ENCODE measurements at places on chromosomes 3 and 15.
A peak's percentile ranks its signal among the peaks of the same experiment; 100 is the strongest.

DNA sequence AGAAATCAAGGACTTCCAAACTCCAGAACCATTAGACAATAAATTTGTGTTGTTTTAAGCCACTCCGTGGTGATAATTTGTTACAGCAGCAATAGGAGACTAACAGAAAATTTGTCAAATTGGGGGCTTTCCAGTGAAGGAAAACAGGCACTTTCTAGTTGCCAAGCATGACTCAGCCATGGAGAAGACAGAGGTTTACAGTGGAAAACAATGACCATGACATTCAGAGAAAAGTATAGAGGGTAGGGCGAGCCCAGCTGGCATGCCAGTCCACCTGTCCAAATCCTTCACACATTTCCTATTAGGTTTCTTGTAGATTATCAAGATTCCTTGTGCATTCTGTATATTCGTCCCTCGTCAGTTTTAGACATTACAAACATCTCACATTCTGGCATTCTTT lies 24.9 kb downstream of the SLCO2A1 start:
- no peak for DNase-seq

DNA sequence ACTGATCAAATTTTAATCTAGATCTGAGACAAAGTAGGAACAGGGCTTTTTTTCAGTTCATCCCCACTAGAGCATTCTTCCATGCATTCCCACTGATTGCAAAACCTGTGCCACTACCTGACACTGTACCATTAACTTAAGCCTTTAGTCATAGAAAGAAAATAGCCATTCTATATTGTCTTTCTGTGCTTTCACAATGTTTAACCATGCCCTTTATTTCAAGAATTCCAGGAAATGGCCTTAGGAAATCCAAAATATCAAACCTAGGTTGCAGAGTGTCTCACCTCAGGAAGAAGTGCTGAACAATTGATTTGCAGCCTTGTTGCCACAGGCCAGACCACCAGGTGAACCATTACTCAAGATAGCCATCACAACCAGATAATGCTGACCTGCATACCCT lies 56.2 kb upstream of the TGFBR2 start:
- no peak for DNase-seq

GRCh38 chr15:48358229-48359152 lies 27.3 kb downstream of the DUT start:
- DNase-seq: no peak

DNA sequence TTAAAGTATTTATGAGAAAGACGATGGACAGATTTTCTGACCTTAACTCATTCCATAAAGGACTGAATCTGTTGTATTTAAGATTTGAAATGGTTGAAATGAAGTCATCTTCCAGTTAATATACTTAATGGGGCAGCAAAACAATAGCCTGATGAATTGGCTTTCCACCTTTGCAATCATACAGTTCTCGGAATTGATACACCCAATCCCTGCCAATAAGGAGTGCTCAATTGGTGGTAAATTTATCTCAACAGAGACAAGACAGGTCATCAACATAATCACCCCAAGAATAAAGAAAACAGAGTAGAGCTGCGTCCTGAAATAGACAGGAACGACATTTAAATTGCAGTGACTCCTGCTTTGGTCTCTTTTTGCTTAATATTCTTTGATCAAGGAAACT lies 11.2 kb downstream of the ANXA2 start:
- no peak for DNase-seq

DNA sequence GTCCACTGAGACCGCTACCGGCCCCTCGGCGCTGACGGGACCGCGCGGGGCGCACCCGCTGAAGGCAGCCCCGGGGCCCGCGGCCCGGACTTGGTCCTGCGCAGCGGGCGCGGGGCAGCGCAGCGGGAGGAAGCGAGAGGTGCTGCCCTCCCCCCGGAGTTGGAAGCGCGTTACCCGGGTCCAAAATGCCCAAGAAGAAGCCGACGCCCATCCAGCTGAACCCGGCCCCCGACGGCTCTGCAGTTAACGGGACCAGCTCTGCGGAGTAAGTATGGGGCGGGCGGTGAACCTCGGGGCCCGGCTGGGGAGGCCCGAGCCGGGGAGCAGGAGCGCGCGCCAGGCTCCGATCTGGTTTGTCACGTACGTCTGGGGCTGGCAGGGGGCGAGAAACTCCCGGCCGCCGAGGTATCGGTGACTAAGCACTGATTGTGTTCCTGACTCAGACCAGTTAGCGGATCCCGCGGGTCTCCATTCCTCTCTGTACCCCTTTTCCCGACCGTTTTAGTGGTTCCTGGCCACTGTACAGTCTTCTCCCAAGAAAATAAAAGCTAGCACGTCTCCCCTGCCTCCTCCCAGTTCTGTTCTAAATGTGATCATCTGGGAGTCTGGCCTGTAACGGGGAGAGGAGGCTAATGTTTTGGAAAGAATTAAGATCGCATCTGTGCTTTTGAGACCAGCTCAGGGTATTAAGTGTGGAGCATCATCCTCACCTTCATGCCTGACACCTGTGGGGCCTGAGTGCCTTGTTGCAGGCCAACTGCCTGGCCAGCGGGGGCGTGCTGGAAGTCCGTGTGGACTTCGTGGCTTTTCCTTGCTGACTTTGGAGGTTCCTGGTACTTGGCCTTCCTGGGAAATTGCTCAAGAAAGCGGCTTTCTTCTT lies 691 bp downstream of the MAP2K1 start:
- peak; percentile 63 for DNase-seq

DNA sequence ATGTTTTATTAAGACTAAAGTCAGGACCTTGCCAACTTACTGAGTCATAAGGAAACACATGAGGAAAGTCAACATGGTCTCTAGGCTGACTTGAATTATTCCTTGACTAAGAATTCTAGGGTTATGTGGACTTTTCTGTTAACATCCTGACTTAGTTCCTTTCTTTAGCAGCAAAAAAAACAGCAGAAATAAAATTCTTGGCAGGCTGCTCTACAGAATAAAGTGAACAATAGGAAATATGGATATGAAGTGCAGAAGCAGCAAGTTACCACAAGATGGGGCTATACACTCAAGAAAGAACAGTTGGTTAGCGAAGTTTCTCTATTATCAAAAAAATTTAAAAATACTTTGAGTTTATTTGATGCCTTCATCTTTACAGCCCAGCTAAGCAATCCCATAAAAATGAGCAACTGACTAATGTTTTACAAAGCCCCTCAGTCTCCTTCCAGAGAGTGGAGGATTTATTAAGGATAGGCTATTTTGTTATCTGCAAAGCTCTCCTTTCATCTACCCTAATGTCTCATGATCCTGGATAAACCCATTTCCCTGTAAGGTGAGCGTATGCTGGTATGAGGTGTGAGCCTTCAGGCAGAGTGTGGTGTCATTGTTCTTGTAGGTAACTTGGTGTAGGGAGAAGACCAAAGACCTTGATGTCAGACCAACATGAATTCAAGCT lies 23.1 kb upstream of the MCCC1 start:
- DNase-seq: no peak

Measured in activated T-helper 1 cell treated with anti-CD3 and anti-CD28 coated beads, Interleukin-2, amount 50 U/mL, for 16 hours (primary cell).